CD4-positive, alpha-beta T cell treated with Interleukin-12 subunit alpha and Interleukin-12 subunit beta, for 1 hour (primary cell): ENCODE measurements at places on chromosomes 3 and 15.

- no peak for DNase-seq
Observed at GRCh38 chr15:101156509-101157159, 95.2 kb downstream of the CHSY1 start.

GRCh38 chr3:14319654-14320182, 82.7 kb upstream of the SLC6A6 start:
- peak; percentile 16 for DNase-seq

- DNase-seq, result peak; percentile 61
Observed at GRCh38 chr3:156676768-156677479, 2.5 kb downstream of the TIPARP start.

- DNase-seq, result no peak
Observed at GRCh38 chr15:33200444-33200843, 5.9 kb upstream of the FMN1 start.

DNA sequence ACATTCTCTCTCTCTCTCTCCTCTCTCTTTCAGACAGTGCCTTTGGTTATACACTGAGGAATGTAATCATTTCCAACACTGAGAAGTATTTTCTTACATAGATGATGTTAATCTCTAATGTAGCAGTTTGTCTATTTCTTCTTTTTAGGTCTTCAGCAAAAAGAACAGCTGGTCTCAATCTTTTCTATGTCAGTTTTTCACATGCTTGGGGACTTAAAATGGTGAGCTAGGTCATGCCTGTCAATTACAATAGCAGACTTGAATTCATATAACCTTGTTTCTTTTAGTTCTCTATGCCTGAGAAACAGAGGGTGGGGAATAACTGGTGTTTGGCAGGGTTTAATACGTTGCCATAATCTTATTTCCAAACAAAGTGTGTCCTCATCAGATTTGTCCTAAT, 786.2 kb downstream of the SQOR start:
- no peak for DNase-seq

DNA sequence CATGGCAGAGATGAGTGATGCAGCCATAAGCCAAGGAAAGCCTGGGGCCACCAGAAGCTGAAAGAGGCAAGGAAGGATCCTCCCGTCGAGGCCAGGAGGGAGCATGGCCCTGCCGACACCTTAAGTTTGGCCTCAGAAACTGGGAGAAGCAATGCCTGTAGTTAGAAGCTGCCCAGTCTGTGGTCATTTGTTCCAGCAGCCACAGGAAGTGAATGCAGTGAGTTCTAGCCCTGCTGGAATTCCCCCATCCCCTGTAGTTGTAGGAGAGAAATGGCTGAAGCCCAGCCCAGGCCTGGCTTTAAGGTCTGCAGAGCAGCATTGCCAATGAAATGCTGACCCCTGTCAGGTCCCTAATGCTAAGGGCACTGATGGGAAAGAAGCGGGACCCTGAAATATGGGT, 12.2 kb upstream of the CHSY1 start:
- DNase-seq, result no peak

- no peak for DNase-seq
Observed at GRCh38 chr15:30030345-30030744, 52.4 kb upstream of the GOLGA8J start.

DNA sequence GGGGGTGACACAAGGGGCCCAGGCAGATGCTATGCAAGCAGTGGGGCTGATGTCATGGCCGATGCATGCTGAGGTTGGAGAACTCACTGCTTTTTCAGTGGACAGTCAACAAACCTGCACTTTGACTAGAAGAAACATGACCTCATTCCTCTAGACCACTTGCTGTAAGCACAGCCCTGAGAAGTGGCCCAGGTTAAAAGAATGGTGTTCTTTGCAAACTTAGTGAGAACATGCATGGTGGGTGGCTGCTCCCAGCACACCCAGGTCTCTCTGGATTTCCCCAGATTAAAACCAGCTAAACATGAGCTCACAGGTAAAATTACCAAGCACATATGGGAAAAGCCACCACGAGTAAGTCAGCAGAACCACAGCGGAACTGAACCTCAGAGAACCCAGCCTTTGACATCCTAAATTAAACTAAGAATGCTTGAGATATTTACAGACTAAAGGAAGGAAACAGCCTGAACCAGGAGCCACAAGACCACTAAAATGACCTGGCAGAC, 15.5 kb downstream of the DLEC1 start:
- no peak for DNase-seq

DNA sequence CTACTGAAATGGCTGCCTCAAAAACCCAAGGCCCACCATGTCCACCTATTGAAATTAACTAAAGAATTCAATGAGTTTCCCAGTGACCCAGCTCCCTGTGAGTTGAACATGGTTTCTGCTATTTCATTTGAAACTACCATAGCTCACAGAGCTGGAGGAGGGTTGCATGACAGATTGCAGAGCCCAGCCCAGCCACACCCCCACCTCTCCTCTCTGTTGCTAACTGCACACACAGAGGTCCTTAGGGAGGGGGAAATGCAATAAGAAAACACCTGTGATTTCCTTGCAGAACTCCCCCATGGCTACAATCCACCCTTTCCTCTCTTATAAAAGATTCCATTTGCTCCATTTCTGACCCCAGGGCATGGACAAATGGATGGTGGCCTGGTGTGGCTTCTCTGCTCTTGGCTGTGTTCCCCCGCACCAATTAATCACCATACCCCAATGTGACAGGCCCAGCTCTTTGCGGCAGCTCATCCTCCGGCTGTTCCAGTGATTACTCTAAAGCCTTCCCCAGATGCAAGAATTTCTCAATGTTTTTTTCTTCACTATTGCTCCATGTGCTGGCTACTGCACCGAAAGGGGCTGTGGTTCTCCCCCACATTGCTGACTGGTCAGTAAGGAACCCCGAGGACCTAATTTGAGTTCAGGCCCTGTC, 208.4 kb upstream of the KBTBD8 start:
- DNase-seq, result no peak

GRCh38 chr15:49832511-49832910, 211.7 kb downstream of the DTWD1 start:
- no peak for DNase-seq

- DNase-seq, result peak; percentile 44
Observed at GRCh38 chr15:42921342-42921731, 759 bp upstream of the TTBK2 start.

GRCh38 chr3:36302626-36303025, 77.7 kb upstream of the STAC start:
- DNase-seq, result no peak

- DNase-seq, result peak; percentile 97
Observed at GRCh38 chr3:196568246-196569002, at the start of the genes FBXO45 and WDR53. Gene FBXO45 (plus strand): TSS chr3:196568660. CDS start chr3:196568985, 325 bp downstream. Gene WDR53 (minus strand): TSS chr3:196568554. CDS start chr3:196561475, 7,079 bp downstream.

DNA sequence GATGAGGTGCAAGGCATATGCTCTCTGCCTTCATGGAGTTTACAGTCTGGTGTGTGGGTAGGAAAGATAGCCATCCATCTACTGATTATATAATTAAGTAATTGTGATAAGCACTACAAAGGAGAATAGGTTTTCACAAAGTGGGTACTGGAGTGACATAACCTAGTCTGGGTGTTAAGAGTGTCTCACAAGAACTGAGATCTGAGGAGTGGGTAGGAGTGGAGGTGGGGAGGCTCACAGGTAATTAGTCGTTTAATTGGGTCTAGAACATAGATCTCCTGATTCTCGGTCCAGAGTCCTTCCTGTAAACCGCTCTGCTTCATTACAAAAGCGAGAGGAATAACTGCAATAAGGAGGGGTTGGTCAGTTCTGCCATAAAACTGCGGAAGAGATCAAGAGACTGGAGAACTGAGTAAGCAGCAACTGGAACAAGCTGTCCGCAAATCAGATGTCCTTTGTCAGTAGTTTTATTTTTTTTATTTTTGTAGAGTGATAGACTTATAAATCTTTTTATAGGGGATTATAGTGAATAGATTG, 2.2 kb downstream of the NEO1 start:
- DNase-seq, result no peak

DNA sequence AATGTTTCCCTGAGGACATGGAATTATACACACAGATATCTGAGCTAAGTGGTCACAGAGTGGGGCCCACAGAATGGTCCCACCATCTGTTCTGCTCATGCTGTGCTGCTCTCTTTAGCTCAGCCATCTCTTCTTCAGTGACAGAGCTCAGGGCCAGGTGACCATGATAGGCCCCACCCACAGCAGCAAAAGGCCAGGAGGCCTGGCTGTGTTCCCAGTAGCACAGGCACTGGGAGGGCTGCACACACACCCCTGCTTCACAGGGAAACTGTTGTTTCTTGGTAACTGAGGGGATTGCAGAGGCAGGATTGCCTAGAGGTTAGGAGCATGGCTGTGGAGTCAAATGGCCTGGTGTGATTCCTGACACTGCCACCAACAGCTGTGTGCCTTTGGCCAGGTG, 4.8 kb upstream of the FBXW12 start:
- no peak for DNase-seq

DNA sequence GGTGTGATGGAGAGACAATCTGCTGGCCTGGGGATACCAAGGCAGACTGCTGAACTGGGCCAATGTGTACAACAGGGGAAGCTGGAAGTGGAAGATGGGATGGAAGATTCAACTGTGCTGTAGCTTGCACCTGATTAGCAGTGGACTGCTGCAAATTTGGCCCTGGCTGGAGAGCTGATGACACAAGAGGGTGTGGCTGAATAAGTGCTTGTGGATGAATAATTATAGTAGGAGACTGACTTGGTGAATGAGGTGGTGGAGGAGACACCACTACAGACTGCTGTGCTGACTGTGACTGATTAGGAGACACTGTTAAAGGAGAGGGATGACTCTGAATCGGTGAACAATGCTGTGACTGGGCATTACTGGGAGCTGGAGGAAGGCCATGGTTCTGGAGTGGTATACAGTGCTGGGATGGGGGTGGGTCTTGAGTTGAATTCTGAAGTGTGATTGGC, 52.5 kb downstream of the PHC3 start:
- DNase-seq, result no peak

GRCh38 chr3:34381243-34381642, 582.8 kb downstream of the PDCD6IP start:
- no peak for DNase-seq

DNA sequence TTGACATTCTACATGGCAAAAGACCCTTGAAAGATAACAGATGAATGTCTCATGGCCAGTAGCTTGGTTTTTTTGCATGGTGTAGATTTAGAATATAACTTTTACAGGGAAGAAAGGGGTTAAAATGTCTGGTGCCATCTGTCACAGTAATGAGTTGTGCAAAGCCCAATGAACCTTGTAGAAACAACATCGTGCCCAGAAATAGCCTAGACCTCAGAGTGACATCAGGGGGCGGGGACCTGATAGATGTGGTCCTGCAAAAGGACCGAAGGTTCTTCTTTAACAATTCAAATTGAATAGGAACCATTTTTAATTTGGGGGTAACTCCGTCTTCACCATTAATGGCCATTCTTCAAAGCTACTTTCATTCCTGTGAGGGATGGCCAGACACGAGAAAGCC, 254.1 kb upstream of the CTDSPL start:
- no peak for DNase-seq

- DNase-seq, result no peak
Observed at GRCh38 chr3:183098536-183099025, 715 bp downstream of the MCCC1 start.

- DNase-seq, result no peak
Observed at GRCh38 chr3:94050546-94050945, 12.2 kb downstream of the DHFR2 start.

DNA sequence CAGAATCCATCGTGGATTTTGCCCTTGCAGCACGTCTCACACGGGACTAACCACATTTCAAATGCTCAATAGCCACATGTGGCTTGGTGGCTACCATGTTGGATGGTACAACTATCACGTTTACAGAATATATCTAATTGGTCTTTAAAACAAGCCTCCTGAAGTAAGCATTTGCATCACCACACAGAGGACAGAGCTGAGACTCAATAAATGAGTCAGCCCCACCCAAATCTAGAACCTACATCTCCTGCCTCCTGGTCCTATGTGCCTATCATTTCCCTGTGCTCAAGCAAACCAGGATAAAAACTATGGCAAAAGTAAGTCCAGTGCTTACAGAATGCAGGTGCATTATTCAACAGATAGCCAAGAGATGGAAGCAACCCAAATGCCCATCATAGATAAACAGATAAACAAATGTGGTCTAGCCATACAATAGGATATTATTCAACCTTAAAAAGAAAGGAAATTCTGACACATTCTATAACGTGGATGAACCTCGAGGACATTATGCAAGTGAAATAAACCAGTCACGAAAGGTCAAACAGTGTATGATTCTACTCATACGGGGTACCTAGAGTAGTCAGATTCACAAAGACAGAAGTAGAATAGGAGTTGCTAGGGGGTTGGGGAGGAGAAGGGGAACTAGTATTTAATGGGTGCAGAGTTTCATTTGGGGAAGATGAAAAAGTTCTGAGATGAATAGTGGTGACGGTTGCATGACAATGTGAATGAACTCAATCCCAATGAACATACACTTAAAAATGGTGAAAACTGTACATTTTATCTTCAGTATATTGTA, 43.9 kb downstream of the SRGAP3 start:
- DNase-seq, result no peak

- no peak for DNase-seq
Observed at GRCh38 chr3:111723293-111724215, 128.4 kb upstream of the ZBED2 start.

DNA sequence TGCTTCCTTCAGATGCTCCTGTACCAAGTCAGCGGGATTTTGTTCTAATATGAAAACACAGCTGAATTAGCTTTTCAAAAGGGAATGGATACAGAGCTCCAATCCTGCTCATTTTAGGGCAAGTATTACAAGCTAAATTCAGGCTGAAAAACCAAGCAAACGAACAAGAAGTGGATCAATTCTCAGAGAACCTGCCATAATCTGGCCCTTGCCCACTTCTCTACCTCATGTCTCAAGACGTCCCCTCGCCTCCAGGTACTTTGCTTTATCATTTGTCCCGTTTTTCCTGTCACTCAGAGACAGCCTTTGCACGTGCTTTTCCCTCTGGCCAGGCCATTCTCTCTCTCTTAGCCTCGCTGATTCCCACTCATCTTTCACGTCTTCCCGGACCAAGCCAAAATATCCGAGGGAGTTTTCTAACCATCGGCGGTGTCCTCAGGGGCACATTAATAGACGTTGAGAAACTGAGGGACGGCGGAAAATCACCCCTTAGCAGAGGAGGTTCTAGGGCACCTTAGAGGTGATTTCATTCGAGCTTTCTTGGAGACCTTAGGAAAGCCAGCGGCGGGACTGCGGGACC, 654 bp downstream of the SUSD5 start:
- no peak for DNase-seq

DNA sequence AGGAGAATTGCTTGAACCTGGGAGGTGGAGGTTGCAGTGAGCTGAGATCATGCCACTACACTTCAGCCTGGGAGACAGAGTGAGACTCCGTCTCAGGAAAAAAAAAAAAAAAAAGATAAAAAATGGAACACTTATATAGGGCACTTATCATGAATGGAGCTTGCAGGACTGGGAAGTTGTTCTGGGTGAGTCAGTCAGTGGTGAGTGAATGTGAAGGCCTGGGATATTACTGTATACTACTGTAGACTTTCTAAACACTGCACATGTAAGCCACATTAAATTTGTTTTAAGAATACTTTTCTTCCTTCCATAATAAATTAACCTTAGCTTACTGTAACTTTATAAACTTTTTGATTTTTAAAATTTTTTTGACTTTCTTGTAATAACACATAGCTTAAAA, 59.8 kb downstream of the SFMBT1 start:
- DNase-seq, result no peak
